Stomach (tissue), 19 donors: ENCODE measurements at places on chromosomes 5 and 9. TPM values are rescaled to one million over a fixed set of nuclear protein-coding genes. Genes with fewer than 3 reads are reported as not detected.

- no peaks in the 10 kb centered on the region for H3K36me3 ChIP-seq
- DNase-seq = no peak
- H3K27me3 ChIP-seq = no peaks in the 10 kb centered on the region
- H3K4me1 ChIP-seq = no peaks in the 10 kb centered on the region
- H3K4me3 ChIP-seq = no peak overlapping the region
- no peak overlapping the region for H3K27ac ChIP-seq
Measured at GRCh38 chr5:17763301-17763700, 129.0 kb downstream of the TAF11L14 start.

- DNase-seq = peak; percentile 58
- no peaks in the 10 kb centered on the region for H3K27me3 ChIP-seq
- H3K36me3 ChIP-seq = no peaks in the 10 kb centered on the region
- no peak overlapping the region for H3K4me3 ChIP-seq
- no peak overlapping the region for H3K27ac ChIP-seq
- H3K4me1 ChIP-seq = no peaks in the 10 kb centered on the region
Measured at GRCh38 chr5:39716532-39717028, 291.8 kb upstream of the DAB2 start.

DNA sequence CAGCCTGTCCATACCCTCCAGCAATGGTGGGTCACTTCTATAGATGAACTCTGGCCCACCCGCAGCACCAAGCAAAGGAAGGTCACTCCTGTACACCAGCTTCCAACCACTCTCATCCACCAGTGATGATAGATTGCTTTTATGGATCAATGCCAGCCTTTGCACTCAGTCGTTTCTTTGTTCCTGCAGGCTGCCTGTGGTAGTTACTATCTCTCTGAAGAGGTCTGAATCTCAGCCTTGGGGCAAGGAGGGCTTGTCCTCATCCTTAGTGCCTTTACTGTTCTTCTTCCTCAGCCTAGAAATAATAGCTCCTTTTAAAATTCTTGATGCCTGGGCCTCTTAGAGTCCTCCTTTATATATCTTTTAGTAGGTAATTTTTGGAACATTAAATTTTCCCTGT, 100.8 kb downstream of the TMC1 start:
- no peak overlapping the region for H3K4me3 ChIP-seq
- H3K36me3 ChIP-seq = no peaks in the 10 kb centered on the region
- no peaks in the 10 kb centered on the region for H3K4me1 ChIP-seq
- no peak for DNase-seq
- no peak overlapping the region for H3K27ac ChIP-seq

- no peaks in the 10 kb centered on the region for H3K36me3 ChIP-seq
- no peaks in the 10 kb centered on the region for H3K4me1 ChIP-seq
- H3K27ac ChIP-seq = no peak overlapping the region
- H3K27me3 ChIP-seq = no peaks in the 10 kb centered on the region
- H3K4me3 ChIP-seq = no peak overlapping the region
Measured at GRCh38 chr5:18807256-18808149, 1173.2 kb downstream of the TAF11L14 start.

DNA sequence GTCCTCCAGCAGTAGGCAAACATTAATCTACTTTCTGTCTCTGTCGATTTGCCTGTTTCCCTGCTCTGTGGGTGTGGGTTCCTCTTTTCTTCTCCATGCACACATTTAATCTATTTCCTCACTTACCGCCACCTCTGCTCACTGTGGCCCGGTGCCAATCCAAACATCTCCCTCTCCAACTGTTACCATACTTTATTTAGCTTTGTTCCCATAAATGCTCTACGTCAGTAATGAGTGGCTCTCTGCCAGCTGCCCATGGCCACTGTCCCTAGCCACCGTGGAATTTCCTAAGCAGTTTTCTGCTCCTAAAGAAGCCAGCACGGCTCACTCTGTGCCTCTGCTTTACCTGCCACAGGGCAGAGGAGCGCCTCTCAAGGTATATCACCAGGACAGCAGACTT, 19.5 kb upstream of the GOLPH3 start:
- peaks cover 11% of the 10 kb centered on the region for H3K4me1 ChIP-seq
- H3K36me3 ChIP-seq = no peaks in the 10 kb centered on the region
- no peaks in the 10 kb centered on the region for H3K27me3 ChIP-seq
- H3K27ac ChIP-seq = peak overlapping the region; percentile 76
- peak; percentile 95 for DNase-seq

DNA sequence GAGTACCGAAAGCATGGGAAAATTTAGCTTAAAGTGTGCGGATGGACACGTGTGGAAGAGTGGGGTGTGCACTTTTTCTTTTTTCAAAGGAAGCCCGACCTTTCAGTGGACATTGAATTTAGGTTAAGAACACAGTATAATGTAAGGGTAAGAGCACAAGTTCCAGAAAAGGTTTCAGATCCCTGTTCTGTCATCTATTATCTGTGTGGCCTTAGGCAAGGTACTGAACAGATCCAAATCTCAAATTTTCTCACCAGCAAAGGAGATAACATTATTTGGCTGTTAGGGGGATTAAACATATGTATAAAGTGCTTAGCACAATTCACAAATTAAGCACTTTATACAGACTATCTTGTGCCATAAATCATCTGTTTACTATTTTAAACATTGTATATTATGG, 441.0 kb downstream of the SPOCK1 start:
- no peaks in the 10 kb centered on the region for H3K27me3 ChIP-seq
- no peak for DNase-seq
- H3K4me3 ChIP-seq = no peak overlapping the region
- H3K36me3 ChIP-seq = no peaks in the 10 kb centered on the region

DNA sequence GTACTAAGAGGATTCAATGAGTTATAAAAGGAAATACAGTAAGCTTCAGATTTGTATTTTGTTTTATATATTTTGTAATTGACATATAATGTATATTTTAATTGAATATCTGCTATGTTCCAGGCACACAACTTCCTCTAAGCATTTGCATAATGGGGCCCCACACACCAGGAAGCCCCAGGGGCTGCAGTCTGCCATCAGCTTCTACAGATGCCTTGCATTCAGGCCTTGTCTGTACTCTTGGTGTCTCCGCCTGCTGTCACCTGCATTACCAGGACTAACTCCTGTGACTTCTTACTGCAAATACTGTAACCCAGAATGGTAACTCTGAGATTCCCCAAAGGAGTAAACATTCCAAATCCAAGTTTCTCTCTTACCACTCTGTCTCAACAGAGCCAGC, 20.6 kb downstream of the ARL15 start:
- DNase-seq = no peak
- H3K36me3 ChIP-seq = no peaks in the 10 kb centered on the region
- no peak overlapping the region for H3K27ac ChIP-seq
- H3K27me3 ChIP-seq = no peaks in the 10 kb centered on the region
- H3K4me1 ChIP-seq = peaks cover 9% of the 10 kb centered on the region

DNA sequence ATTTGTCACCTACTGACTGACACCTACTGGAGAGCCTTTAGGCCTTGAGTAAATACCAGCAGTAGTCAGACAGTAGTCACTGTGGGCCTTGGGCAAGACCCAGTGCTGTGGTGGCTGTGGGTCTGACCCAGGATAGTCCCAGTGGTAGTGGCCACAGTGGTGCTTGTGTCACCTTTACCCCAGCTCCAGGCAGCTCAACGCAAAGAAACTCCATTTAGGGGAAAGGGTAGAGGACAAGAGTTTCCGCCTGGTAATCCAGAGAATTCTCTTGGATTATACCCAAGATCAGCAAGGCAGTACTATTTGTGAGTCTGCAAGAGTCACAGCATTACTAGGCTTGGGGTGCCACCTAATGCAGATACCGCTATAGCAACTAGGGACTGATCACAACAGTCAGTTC, 28.9 kb downstream of the CERT1 start:
- H3K27me3 ChIP-seq = no peaks in the 10 kb centered on the region
- H3K27ac ChIP-seq = no peak overlapping the region
- H3K36me3 ChIP-seq = no peaks in the 10 kb centered on the region
- H3K4me1 ChIP-seq = peaks cover 5% of the 10 kb centered on the region
- H3K4me3 ChIP-seq = no peak overlapping the region

DNA sequence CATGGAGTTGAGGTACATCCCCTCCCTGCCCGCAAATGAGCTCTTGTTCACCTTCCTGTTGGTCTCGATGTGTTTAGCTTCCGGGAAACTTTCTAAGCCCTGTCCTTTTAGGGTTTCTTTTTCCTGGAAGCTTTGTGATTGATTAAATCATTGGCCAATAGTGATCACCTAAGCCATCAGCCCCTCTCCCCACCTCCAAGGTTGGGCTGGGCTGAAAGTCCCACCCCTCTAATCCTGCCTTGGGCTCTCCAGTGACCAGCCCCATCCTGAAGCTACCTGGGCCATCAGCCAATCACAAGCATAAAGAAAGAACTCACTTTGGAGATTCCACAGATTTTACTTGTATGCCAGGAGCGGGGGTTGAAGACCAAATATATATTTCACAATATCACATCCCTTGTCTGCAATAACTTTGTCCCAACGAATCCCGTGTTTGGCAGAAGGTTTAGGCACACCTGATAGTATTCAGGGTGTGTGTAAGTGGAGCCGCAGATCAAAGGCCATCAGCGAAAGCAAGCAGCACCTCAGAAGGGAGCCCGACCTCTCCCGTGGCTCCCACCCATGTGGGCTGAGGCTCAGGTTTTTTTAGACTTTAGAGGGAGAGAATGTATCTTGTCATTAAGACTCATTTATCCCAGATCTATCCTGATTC, 20.4 kb downstream of the ROPN1L start:
- no peaks in the 10 kb centered on the region for H3K36me3 ChIP-seq
- no peak for DNase-seq
- H3K4me1 ChIP-seq = peaks cover 23% of the 10 kb centered on the region
- H3K27me3 ChIP-seq = no peaks in the 10 kb centered on the region

DNA sequence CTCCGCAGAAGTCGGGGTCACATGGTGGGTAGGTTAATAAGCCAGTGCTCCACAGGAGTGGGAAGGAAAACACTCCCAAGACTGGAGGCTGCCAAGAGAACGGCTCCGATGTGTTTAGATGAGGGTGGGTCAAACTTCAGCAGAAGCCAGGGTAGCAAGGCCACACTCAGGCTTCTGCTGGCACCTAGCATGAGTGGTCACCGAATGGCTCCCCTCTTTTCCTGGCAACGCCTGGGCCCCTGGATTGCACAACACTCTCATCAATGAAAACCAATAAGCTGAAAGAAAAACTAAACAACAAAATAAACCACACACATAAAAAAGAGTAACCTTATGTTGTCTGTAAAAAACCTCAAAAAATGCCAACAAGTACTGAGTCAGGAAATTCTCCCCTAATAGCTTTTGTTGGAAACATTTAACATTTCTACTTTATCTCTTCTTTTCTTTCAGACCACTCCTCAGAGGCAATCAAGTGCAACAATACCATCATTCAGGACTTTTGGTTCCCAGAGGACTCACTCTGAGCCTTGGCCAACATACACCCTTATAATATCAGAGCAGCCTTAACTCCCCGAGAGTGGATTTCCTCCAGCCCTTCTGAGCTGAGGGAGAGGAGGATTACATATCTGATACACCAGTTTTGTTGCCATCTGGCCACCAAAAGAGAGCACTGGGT, 279.9 kb downstream of the ENC1 start:
- no peaks in the 10 kb centered on the region for H3K27me3 ChIP-seq
- no peak overlapping the region for H3K4me3 ChIP-seq
- H3K27ac ChIP-seq = no peak overlapping the region
- H3K36me3 ChIP-seq = no peaks in the 10 kb centered on the region
- H3K4me1 ChIP-seq = no peaks in the 10 kb centered on the region

GRCh38 chr5:33745101-33745770, 146.6 kb downstream of the ADAMTS12 start:
- H3K4me3 ChIP-seq = no peak overlapping the region
- no peaks in the 10 kb centered on the region for H3K36me3 ChIP-seq
- DNase-seq = no peak
- H3K27me3 ChIP-seq = no peaks in the 10 kb centered on the region

DNA sequence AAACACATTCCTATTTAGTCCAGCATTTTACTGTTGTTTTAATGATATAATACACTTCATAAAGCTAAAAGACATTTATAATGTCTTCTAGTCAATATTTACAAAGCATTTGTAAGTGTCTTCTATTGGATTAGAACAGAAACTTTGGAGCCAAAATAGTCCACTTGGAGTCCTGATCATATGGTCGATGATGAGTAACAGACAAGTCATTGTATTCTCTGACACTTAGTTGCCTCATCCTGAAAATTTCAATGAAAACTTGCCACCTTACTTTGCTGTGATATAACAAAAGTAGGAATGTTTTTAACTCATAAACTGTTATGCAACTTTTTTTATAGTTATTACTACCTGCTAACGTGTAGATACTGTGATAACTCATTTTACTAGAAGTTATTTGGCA, 132.5 kb downstream of the GABRB2 start:
- no peak overlapping the region for H3K27ac ChIP-seq
- no peaks in the 10 kb centered on the region for H3K27me3 ChIP-seq
- H3K4me1 ChIP-seq = no peaks in the 10 kb centered on the region
- no peak for DNase-seq
- H3K4me3 ChIP-seq = no peak overlapping the region

DNA sequence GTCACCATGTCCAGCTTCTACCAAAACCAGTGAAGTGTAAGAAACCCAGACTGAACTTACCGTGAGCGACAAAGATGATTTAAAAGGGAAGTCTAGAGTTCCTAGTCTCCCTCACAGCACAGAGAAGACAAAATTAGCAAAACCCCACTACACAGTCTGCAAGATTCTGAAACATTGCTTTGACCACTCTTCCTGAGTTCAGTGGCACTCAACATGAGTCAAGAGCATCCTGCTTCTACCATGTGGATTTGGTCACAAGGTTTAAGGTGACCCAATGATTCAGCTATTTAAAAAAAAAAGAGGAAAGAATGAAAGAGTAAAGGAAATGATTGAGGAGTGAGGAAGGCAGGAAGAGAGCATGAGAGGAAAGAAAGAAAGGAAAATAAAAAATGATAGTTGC, 19.8 kb downstream of the IL7R start:
- H3K4me3 ChIP-seq = no peak overlapping the region
- H3K27ac ChIP-seq = no peak overlapping the region
- no peaks in the 10 kb centered on the region for H3K4me1 ChIP-seq
- DNase-seq = no peak

DNA sequence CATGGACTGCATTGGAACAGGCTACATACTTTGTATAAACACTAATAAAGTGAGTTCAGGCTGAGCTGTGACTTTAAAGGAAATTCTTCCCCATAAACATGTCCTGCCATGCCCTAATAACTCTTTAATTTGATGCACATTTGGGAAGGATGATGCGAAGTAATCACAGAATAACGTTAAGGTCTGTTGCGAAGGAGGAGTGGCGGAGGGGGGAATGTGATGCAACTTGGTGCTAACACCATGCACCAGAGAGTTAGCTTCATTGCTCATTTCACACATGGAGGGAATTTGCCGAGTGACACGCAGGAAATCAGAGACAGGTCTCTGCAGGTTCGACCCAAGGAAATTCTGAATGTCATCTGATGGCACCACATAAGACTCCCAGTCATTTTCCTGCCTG, 32.9 kb downstream of the SLIT3 start:
- DNase-seq = no peak
- H3K4me3 ChIP-seq = no peak overlapping the region
- no peaks in the 10 kb centered on the region for H3K4me1 ChIP-seq

ZNF658 gene
- total RNA-seq = 18.7 TPM

OR1Q1 gene
- total RNA-seq = not detected

BAAT gene
- total RNA-seq = not detected

INSYN2B gene
- total RNA-seq = not detected
